ENCODE measurements at places on chromosomes 3 and 15. TPM values are rescaled to one million over a fixed set of nuclear protein-coding genes. Genes with fewer than 3 reads are reported as not detected.

GRCh38 chr3:66402596-66403290 lies 98.1 kb downstream of the LRIG1 start:
- no peak for DNase-seq

DNA sequence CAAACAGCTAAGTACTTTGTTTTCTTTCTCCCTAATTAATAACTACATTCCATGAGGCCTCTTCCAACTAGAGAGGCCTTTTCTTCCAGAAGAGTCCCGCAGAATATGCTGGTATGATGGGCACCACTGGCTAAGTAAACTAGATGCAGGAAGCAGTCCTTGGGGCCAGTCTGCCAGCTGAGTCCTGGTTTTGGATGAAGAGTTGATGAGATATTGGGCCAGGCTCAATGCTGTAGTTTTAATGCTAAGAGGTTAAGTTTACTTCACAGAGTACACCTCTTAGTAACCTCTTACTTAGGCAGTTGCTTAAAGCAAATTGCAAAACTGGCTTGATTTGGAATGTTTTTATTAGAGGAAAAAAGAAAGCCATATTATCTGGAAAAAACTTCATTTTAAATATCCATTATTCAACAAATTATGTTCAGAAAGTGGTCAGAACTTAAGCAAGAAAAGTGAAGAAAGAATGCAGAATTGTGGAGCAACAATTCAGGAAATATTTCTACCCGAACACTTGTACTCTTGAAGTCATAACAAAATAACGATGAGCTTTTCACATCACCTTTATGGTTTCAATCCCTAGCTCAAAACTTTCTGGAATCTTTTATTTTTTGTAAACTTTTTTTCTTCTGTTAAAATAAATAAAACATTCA lies 178.4 kb upstream of the CDIN1 start:
- DNase-seq: no peak

DNA sequence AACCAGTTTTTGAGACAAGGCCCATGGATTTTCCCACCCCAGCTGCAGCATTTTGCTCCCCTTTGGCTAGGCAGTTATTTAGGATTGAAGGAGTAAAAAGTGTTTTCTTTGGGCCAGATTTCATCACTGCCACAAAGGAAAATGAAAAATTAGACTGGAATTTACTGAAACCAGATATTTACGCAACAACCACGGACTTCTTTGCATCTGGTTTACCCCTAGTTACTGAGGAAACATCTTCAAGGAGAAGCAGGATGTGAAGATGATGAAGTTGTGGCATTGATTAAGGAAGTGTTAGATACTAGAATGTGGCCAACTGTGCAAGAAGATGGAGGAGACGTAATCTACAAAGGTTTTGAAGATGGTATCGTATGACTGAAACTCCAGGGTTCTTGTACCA lies 165.2 kb upstream of the MYRIP start:
- DNase-seq: no peak

DNA sequence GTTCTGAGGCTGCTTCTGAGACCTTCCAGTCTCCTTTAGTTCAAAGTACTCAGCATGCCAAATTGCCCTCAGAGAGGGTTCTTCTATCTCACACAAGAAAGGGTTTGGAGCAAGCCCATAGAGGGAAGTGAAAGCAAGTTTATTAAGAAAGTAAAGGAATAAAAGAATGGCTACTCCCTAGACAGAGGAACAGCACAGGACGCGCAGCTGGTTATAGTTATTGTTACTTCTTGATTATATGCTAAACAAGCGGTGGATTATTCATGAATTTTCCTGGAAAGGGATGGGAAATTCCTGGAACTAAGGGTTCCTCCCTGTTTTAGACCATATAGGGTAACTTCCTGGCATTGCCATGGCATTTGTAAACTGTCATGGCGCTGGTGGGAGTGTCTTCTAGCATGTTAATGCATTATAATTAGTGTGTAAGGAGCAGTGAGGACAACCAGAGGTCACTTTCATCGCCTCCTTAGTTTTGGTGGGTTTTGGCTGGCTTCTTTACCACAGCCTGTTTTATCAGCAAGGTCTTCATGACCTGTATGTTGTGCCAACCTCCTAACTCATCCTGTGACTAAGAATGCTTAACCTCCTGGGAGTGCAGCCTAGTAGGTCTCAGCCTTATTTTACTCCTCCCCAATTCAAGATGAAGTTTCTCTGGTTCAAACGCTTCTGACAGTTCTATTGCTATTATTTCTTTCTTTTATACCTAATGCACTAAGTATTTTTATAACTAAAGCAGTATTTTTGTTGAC lies 26.3 kb downstream of the SCN11A start:
- peak; percentile 13 for DNase-seq

DNA sequence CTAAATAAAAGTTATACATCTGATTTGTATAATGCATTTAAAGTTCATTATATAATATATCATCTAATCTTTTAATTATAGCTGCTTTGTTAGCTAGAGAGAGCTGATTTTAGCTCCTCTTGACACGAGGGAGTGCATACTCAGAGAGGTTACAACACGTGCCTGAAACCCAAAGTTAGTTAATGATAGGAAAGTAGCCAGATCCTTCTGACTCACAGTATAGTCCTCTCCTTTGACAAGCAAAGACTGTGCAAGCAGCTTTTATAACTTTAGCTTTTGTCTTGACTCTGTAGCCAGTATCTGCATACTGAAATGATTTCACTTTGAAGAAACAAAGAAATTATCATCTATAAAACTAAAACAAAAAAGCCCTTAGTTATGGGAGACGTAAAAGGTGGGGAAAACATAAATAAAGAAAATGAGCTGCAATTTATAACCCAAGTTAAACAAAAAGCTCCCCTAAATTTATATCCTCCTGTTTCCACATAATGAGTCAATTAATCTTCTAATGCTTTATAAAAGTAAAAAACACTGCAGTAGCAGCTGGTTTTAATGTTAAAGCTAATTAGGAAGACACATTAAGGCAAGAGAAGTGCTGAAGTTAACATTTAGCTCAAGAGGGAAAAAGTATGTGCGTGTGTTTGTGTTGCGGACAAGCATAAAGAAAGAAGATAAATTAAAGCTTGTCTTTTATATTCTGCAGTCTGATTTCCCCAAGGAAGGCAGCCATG lies 13.1 kb downstream of the GABRR3 start:
- peak; percentile 27 for DNase-seq

- DNase-seq: no peak
Measured at GRCh38 chr3:37400945-37401344, 226.6 kb upstream of the LRRFIP2 start.

GRCh38 chr3:135451037-135451785 lies 514.3 kb upstream of the PPP2R3A start:
- DNase-seq: no peak

DNA sequence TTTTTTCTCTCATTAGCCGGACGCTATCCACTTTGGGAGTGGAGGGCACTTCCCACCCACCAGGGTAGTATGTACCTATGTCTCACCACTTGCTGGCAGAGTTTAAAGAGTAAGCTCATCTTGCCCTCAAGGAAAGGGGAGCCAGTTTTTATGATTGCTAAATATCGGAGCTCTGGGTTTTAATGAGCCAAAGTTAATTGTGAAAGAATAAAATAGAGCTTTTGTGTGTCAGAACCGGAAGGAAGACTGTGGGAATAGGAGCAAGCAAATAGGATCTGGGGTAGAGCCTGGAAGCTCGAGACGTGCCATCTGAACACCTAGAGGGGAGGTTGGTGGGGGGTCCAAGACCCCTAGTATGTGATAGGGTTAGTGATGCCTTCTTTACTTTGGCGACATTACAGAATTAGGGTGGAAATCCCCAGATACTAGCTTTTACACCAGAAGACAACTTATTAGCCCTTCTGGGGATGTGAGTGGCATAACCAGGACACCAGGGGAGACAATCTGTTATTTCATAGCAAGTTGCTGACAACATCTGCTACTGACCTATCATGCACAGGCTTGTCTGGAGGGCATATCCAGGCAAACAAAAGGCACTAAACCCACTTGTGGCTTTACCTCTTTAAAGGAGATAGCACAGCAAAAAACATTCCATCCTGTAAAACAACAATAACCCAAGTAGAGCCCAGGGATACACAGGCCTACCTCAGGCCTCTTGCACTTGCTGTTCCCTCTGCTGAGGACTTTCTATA lies 333.8 kb downstream of the ZNF621 start:
- no peak for DNase-seq

- no peak for DNase-seq
Measured at GRCh38 chr15:74445816-74446763, 12.3 kb upstream of the SEMA7A start.

- no peak for DNase-seq
Measured at GRCh38 chr15:41513506-41514227, at the start of gene LTK. LTK (minus strand) TSS chr15:41513827; CDS start chr15:41513709, 118 bp downstream.

- no peak for DNase-seq
Measured at GRCh38 chr3:144369129-144369879, 397.7 kb downstream of the DIPK2A start.

- DNase-seq: no peak
Measured at GRCh38 chr15:66905954-66906353, 159.4 kb upstream of the SMAD3 start.

GRCh38 chr15:53160092-53160704 lies 370.1 kb upstream of the ONECUT1 start:
- DNase-seq: no peak

DNA sequence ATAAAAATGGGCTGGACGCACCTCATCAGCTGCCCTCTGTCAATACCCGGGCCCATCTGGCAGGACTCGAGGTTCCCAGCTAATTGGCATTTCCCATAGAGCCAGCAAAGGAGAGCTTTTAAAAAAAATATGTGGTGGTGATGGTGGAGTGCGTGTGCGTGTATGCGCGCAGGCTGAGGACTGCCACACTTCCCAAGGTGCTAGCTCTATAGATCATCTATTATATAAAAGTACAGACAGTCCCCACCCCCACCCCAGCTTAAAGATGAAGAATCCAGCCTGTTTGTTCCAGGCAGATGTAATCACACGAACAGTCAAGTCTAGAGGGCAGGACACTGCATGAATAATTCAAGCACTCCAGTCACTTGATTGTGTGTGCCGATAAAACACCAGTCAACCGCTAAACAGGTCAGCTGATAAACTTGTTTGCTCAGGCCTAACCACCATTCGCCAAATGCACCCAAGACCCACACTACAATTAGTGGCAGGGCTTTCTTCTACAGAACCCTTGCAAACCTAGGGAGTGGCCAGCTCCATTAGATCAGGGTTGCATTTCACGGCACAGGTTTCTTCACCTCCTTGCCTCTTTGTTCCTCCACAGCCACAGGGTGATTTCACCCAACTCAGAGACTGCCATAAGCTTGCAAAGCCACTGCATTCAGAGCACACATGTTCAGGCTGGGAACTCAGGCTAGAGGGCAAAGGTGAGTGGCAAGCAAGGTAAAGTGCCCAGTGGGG lies 5.8 kb downstream of the TLE3 start:
- peak; percentile 70 for DNase-seq

GRCh38 chr3:181635141-181635540 lies 76.6 kb upstream of the SOX2 start:
- no peak for DNase-seq

GRCh38 chr3:144586382-144586781 lies 614.8 kb downstream of the DIPK2A start:
- DNase-seq: no peak

- no peak for DNase-seq
Measured at GRCh38 chr15:100328796-100329195, 13.0 kb downstream of the ADAMTS17 start.

The SLC25A26 gene
- total RNA-seq: 7.9 TPM

The PLA2G4E gene
- not detected for total RNA-seq

The RTP3 gene
- not detected for total RNA-seq

The SRGAP3 gene
- total RNA-seq: 9.6 TPM

The LRRC31 gene
- 0.04 TPM for total RNA-seq

All from PC-3 (cell line).